ENCODE measurements at places on chromosomes 6 and 20.

DNA sequence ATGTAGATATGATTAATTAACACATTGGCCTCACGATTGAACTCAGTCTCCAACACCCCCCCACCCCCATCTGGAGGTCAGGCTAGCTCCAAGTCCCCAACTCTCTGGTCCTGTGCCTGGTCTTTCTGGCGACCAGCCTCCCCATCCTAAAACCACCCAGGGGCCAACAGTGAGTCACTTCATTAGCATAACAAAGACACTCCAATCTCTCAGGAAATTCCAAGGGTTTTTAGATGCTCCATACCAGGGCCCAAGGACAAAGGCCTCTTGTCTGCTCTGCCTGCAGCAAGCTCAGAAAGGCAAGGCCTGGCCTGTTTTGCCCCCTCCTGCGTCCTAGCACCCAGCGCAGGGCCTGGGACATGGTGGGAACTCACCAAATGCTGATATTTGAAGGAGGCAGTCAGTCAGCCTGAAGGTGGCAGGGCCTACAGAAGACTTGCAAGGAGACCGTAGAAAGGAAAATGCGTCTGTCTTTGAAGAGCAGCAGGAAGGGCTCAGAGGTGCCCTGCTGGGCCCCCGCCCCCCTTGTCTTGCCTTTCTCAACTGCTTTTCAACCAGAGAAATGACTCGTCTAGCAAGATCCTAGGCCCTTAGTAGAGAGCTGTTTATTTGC is 184.7 kb downstream of the CDH4 start:
- DNase-seq = peak; percentile 22

GRCh38 chr6:44117397-44118128 is 9.7 kb downstream of the MRPL14 start:
- no peak for DNase-seq

- no peak for DNase-seq
These were observed 10.9 kb upstream of the BMP5 start for GRCh38 chr6:55886185-55886836.

DNA sequence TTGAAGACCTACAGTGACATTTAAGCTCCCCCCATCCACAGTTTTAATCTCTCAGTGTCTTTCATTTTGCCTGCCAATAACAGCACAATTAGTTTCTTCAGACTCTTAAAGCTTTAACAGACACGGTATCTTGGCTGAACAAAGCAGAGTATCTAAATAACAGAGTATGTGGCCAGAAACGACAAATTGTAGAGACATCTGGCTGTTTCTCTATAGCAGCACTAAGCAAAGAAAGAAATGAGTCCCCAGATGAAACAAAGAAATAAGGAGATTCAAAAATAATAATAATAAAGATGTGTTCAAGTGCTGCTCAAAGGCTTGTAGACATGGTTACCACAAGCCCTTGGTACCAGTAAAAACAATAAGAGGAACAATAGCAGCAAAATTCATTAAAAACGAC is 97.8 kb upstream of the HDAC2 start:
- DNase-seq = no peak

GRCh38 chr6:150325066-150325772 is 43.6 kb upstream of the IYD start:
- DNase-seq = no peak

Data from non-pigmented ciliary epithelial cell (primary cell).